ENCODE measurements at places on chromosomes 12 and 14.

- DNase-seq = no peak
Observed at GRCh38 chr14:79325071-79325470, 886.2 kb downstream of the DIO2 start.

GRCh38 chr14:85263916-85264675, 265.8 kb upstream of the FLRT2 start:
- no peak for DNase-seq

DNA sequence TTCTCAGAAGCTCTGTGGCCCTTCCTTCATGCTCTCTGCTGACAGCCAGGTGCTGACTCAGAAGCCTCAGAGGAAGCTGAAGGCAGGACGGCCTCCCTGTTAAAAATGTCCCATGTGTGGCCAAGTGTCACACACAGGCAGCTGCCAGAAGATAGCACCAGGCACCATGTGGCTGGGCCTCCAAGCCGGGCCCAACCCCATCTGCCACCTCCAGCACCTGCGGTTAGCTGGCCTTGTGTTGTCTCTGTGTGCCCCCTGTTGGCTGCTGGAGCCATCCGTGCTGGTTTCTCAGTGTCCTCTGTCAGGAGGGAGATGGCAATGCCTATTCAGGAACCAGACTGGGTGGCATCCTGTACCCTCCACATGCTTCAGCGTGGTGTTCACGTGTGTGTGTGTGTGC, 63.2 kb downstream of the TSPAN11 start:
- DNase-seq = no peak

GRCh38 chr12:106976668-106977067, 10.3 kb downstream of the MTERF2 start:
- no peak for DNase-seq

DNA sequence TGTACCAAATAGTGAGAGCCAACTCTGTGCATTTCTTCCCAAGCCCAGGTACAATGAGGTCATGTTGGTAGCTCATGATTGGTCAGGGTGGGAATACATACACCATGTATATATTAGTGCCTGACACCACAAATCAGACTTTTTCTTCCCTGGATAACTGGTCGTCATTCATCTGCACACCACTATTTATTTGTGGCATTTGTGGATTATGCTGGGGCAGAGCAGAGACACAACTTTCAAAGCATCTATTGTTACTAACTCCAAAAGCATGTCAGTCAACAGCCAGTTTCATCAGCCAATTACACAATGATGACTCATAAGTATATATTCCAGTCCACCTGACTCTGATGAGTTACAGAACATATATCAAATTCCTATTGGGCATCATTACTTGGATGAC, 181.7 kb downstream of the ADAMTS20 start:
- DNase-seq = no peak

GRCh38 chr12:115481141-115481540, 796.4 kb downstream of the MED13L start:
- no peak for DNase-seq

DNA sequence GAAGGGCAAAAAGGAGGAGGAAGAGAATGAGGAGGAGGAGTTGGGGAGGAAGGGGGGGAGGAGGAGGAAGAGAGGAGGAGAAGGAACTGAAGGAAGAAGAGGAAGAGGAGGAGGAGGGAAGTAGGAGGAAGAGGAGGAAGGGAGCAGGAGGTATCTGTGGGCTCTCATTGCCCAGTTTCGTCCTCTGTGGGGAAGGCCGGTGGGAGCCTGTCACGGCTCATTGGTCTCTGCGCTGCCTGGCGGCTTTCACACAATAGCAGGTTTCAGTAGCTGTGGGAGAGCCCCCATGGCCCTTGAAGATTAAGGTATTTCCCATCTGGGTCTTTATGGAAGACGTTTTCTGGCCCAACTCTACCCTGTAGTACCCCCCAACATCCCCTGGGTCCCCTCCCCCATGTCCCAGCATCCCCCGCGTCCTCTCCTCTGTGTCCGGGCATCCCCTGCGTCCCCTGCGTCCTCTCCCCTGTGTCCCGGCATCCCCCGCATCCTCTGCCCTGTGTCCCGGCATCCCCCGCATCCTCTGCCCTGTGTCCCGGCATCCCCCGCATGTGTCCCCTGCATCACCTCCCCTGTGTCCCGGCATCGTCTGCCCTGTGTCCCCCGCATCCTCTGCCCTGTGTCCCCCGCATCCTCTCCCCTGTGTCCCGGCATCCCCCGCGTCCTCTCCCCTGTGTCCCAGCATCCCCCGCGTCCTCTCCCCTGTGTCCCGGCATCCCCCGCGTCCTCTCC, 278.2 kb upstream of the SFSWAP start:
- no peak for DNase-seq

- DNase-seq = no peak
Observed at GRCh38 chr14:79111987-79112501, 941.9 kb downstream of the NRXN3 start.

- DNase-seq = no peak
Observed at GRCh38 chr12:3330976-3331510, 160.0 kb upstream of the PRMT8 start.

- DNase-seq = no peak
Observed at GRCh38 chr12:5622280-5622679, 190.4 kb downstream of the NTF3 start.

- DNase-seq = no peak
Observed at GRCh38 chr14:59337141-59337611, 128.0 kb downstream of the GPR135 start.

DNA sequence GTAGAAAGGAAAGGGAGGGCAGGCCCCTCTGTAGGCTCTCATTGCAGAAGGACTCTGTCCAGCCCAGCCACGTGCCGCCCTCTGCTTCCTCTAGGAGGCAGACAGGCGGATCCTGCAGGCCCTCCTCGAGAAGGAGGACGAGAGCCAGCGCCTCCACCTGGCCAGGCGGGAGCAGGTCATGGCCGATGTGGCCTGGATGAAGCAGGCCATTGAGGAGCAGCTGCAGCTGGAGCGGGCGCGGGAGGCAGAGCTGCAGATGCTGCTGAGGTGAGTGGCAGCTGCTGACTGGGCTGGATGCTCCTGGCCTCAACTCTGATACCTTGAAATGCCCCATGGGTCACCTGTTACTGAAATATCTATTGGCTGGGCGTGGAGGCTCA, 10.9 kb downstream of the TCHP start:
- DNase-seq = no peak

GRCh38 chr12:114193474-114193873, 212.5 kb downstream of the TBX5 start:
- DNase-seq = no peak

GRCh38 chr14:68309616-68310015, 483.3 kb downstream of the ZFP36L1 start:
- DNase-seq = no peak

- no peak for DNase-seq
Observed at GRCh38 chr12:7229741-7230140, 40.3 kb downstream of the PEX5 start.

- DNase-seq = no peak
Observed at GRCh38 chr12:7937833-7938506, 2.0 kb upstream of the SLC2A3 start.

- DNase-seq = no peak
Observed at GRCh38 chr14:76946753-76947077, 81.8 kb downstream of the IRF2BPL start.

GRCh38 chr14:65453807-65454480, 41.4 kb downstream of the FUT8 start:
- no peak for DNase-seq

DNA sequence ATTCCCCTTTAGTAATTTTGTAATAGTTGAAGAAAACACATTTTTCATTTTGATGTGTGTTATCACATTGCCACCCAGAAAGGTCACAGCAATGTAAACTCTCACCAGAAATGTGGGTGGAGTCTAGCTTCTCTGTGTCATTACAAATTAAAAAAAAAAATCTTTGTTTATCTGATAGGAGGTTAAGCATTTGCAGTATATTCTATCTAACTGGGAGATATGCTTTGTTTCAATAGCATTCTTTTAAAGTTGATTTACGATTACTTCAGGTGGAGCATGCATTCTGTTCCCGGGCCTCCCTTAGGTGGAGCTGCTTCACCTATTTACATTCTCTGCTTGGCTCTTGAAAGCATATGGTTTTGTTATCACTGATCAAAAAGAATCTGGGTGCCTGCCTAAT, 7.8 kb downstream of the ADIPOR2 start:
- no peak for DNase-seq

DNA sequence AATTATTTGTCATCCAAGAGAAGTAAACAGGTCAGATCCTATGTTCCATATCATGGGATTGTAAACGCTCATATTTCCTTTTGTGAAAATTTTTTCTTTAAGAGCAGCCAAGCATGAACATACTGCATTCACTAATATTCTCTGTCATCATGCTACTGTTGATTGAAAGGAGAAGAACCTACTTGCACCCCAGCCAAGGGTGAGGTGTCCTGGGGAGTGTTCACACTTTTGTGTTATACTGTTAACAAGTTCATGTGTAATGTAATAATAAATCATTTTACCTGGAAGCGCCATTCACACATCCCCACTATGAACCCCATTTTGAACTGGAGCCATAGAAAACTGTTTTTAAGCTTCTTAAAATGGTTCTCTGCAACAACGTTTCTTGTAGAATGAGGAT, 53.6 kb downstream of the HMGA2 start:
- no peak for DNase-seq

DNA sequence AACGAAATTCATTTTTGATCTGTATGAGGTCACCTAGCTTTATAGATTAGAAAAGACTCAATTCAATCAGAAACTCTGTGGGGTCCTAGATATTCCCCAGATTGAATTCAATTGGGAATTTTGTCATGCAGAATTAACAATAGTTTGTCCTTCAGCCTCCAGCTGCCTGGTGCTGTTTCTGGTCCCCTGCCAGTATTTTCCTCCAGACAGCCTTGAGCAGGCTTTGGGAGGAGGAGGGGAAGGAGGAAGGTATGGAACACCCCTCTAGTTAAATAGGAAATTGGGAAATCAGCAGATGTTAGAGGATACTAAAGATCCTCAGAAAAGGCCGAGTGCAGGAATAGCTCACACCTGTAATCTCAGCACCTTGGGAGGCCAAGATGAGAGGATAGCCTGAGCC, 10.6 kb downstream of the GRIP1 start:
- DNase-seq = no peak

GRCh38 chr12:56591126-56591525, 39.0 kb downstream of the BAZ2A start:
- no peak for DNase-seq

GRCh38 chr14:51581017-51581881, 70.5 kb upstream of the FRMD6 start:
- no peak for DNase-seq

GRCh38 chr12:32785557-32785956, 29.9 kb upstream of the YARS2 start:
- no peak for DNase-seq

DNA sequence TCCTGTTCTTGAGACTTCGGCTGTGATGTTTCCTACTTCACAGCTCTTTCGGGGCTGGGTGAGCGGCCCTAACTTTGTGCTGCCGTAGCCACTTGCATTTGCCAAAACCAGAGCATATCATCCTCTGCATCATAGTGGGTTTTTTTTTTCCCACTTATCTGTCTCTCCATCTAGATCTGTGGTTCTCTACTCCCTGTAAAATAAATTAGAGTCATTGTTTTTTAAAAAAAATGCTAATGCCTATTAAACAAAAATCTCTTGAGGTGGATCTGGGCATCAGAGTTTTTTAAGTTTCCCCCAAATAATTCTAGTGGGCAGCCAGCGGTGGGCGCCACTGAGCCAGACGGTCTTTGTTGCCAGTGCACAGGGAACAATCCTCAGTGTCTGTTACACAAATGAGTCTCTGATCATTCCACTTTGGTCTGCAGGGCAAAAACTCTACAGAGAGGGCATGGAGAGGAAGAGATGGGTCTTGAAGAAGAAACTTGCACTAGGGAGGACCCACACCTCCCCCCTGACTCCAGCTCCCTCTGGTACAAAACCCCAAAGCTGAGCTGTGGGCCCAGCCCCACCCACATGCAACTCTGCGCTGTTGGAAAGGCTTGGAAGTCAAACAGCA, 62.4 kb upstream of the BCL2L14 start:
- peak; percentile 61 for DNase-seq

- no peak for DNase-seq
Observed at GRCh38 chr12:24066865-24067264, 117.4 kb upstream of the SOX5 start.

DNA sequence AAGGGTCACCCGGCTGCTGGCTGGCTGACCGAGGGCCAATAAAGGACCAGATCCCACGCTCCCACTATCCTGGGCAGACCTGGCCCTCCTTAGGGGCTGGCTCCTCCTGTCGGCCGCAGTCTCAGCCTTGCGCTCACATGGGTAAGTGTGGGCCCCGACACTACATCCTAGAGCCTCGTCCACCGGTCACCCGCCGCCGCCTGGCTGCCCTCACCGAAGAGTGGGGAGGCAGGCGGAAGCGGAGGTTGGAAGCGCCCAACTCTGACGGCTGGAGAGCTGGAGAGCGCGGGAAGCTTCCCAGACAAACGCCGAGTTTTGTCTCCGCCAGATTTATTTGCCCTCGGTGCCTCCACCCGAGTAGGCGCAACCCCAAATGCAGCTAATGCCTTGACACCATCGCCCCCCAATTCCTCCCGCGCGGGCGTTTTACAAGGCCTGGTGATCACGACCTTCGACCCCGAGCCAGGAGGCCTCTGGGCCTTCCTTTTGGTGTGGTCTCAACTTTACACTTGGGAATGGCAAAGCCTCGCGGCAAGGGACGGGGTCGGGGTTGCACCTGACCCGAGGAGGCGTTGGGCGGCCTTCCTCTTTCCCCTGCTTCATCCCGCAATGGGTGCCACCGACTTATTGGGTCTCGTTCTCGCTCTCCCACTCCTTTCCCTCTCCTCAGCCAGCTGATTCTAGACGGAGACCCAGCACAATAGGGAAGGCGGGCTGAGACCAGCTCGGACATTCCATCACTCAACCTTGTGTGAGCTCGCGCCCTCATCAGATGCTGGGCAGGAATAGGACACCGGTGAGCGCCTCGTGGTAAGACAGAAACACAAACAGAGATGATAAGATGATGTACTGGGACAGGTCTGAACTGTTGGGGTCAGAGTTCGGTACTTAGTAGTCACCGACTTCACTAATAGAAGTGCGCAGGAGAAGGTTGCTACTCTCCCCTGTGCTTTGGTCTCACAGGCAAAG, 78.3 kb upstream of the ANO4 start:
- DNase-seq = no peak

DNA sequence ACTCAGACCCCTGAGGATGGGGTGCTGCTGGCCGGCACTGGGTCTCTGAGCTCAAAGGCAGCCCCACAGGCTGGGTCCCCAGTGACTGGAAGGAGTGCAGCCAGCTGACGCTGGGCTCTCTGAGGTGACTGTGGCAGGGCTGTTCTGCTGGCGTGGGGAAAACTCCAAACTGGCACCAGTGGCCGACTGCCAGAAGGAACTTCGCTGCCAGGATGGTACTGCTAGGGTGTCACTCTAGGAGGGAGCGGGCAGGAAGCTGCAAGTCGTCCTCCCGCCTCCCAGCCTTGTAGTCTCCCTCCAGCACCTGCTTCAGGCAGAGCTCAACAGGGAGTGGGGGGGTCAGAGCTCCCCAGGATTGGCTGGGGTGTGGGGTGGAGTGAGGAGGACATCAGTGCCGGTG, 41.3 kb downstream of the CDC42BPB start:
- no peak for DNase-seq

DNA sequence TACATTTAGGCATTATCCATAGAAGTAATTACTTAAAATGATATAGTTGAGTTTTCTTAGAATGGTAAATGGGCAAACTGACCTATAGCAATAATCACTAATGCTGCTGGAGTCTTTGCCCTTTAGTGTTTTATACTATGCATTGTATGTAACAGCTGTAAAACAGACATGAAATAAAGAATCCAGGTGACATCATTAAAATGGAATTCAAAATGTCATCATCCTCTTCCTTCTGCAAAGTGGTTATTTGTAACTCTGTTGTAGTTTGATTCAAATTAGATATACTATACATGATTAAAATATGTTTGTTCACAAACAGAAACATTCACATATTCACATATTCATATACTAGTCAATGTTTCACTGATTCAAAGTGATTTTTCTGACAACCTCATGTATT, 598.8 kb downstream of the SLC16A7 start:
- no peak for DNase-seq
